ENCODE measurements at places on chromosomes 2 and 18. TPM values are rescaled to one million over a fixed set of nuclear protein-coding genes. Genes with fewer than 3 reads are reported as not detected.

TCF4 gene
- polyA plus RNA-seq = 0.62 TPM

- no peak overlapping the region for H3K27ac ChIP-seq
- no peaks in the 10 kb centered on the region for H3K36me3 ChIP-seq
- H3K27me3 ChIP-seq = peaks cover 7% of the 10 kb centered on the region
- DNase-seq = no peak
- no peak overlapping the region for H3K4me3 ChIP-seq
- H3K4me1 ChIP-seq = peaks cover 3% of the 10 kb centered on the region
These were observed 474 bp upstream of the CERKL start for GRCh38 chr2:181657379-181657778.

DNA sequence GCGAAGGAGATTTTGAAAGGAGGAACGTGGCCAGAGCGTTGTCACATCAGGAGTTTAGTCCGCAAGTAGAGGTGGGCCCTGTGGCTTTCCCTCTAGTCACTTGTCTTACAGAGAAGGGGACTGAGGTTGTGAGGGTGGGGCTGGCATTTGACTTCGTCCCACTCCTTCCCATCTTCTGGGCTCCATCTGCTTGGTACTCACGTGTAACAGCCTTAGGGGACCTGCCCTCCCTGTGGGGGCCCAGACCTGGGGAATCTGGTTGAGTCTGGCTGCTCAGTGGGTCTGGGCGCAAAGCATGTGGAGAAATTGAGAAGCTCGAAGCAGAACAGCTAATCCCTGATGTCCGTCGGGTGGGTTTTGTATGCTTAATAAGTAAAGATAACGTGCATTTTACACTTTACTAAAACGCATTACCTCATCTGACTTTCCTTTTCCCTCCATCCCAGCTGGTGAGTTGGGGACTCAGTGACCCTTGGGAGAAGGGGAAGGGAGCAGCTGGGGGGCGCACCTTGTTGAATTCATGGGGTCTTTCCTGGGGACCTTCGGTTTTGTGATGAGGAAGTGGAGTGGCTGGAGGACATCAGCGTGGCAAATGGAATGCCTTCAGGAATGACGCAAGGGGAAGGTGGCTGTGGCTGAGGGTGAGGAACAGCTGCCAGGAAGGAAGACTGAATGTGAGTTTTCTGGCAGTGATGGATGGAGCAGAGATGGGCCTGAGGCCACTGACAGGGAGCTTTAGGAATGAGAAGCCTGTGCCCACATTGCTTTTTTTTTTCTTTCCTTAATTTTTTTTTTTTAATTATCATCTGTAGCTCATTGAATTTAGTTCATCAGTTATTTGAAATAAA is 44.8 kb downstream of the ASAP2 start:
- no peak overlapping the region for H3K4me3 ChIP-seq
- no peaks in the 10 kb centered on the region for H3K4me1 ChIP-seq
- H3K36me3 ChIP-seq = no peaks in the 10 kb centered on the region
- no peak overlapping the region for H3K27ac ChIP-seq
- DNase-seq = no peak

SCYGR3 gene
- not detected for polyA plus RNA-seq

DNA sequence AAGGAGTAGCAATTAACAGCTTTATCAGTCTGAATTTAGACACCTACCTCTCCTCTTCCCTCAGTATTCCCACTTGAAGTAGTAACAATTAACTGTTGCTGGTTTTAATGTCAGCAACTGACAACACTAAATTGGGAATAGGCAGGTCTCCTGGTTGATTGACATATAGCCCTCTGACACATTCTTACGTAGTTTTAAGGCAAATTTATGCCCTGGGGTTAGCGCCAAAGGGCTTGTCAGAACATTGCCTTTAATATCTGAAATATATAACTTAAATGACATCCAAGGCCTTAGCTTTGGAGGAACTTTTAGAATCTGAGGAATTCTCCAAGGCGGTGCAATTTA is 7.4 kb downstream of the ASXL3 start:
- H3K27me3 ChIP-seq = no peaks in the 10 kb centered on the region
- DNase-seq = no peak
- H3K27ac ChIP-seq = no peak overlapping the region
- no peaks in the 10 kb centered on the region for H3K4me1 ChIP-seq
- no peaks in the 10 kb centered on the region for H3K36me3 ChIP-seq

DNA sequence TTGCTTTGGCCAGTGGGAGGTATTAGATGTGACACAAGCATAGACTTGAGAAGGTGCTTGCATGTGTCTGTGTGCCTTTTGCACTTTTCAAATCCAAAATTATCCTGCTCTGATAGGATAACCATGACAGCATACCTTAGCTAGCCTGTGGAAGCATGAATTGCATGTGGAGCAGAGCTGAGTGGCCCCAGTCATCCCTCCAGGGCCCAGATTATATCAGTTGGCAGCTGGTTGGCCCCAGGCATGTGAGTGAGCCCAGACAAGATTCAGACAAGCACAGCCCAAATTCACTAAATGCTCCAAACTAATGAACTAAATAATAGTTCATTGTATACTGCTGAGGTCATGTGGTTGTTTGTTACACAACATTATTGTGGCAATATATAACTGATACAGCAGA is 18.8 kb downstream of the TACR1 start:
- H3K36me3 ChIP-seq = no peaks in the 10 kb centered on the region
- no peaks in the 10 kb centered on the region for H3K4me1 ChIP-seq
- no peak overlapping the region for H3K27ac ChIP-seq
- no peak for DNase-seq
- no peaks in the 10 kb centered on the region for H3K27me3 ChIP-seq

Data from CD8-positive, alpha-beta memory T cell (primary cell).